ENCODE measurements at places on chromosomes 6 and 20.

DNA sequence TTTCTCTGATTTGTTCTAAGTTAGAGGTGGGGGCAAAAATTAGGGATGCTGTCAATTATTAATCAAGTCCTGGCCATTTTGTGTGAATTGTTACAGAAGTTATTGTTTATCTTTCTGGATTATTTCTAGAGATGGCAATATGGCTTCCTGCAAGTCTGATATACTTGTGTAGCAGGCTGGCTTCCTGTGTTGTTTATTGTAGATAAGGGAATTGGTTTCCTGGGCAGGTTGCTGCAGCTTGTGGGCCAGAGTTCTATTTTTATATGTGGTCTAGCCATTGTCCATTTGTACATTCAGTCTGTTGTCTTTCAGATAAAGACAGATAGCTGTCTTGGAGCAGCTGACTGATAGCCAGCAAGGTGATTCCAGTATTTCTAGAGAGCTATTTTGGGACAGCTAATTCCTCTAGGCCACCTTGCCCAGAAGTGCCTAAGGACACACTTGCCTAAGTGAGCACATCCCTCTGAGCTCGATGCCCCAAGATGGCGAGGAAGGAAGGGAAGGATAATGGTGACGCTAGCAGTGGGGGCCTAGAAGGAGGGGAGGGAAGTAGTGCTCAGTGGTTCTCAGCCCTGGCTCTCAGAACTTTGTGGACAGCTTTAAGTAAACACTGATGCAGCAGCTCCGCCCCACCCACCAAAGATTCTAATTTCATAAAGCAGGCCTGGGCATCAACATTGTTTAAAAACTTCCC lies 25.5 kb downstream of the DDO start:
- DNase-seq, result no peak

GRCh38 chr20:11218173-11218680 lies 544.4 kb upstream of the JAG1 start:
- DNase-seq, result no peak

GRCh38 chr6:51704932-51705540 lies 382.4 kb downstream of the PKHD1 start:
- no peak for DNase-seq

DNA sequence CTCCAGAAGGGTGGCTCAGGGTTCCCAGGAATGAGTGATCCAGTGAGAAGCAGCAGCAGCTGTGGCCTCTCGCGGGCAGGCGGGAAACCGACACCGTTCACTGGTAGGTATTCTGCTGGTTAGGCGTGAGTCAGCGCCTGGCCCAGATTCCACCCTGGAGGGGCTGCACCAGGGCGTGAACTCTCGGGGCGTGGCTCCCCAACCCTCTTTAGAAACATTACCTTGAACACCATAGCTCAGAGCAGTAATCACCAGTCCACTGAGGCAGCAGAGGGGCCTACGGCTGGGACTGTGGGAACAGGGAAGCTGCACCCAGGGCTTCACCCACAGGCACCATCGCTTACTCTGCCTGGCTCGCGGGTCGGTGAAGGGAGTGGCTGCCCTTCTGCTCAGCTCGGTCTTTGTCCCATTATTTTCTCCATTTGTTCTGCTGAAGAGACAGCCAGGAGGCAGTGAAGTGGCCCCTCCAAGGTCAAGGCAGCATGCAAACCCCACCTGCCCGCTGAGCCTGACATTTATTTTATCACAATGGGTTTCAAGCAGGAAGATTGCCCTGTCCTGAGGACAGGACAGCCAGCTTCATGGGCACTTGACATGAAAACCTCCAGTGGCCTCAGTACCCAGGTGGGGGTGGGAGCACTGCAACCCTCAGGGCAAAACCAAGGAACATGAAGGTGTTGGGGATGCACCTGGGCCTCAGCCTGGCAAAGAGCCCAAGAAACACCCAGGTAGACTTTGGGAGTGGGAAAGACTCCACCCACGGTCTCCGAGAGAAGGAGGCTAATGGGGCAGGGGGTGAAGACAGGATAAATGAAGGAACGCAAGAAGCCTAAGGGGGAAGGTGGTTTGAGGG lies 51.0 kb upstream of the CD93 start:
- DNase-seq, result peak; percentile 67

- no peak for DNase-seq
Measured at GRCh38 chr20:48159145-48160008, 374.1 kb upstream of the SULF2 start.

- DNase-seq, result no peak
Measured at GRCh38 chr6:21341910-21342309, 251.6 kb upstream of the SOX4 start.

GRCh38 chr6:31179042-31179386 lies 8.5 kb upstream of the POU5F1 start:
- no peak for DNase-seq

DNA sequence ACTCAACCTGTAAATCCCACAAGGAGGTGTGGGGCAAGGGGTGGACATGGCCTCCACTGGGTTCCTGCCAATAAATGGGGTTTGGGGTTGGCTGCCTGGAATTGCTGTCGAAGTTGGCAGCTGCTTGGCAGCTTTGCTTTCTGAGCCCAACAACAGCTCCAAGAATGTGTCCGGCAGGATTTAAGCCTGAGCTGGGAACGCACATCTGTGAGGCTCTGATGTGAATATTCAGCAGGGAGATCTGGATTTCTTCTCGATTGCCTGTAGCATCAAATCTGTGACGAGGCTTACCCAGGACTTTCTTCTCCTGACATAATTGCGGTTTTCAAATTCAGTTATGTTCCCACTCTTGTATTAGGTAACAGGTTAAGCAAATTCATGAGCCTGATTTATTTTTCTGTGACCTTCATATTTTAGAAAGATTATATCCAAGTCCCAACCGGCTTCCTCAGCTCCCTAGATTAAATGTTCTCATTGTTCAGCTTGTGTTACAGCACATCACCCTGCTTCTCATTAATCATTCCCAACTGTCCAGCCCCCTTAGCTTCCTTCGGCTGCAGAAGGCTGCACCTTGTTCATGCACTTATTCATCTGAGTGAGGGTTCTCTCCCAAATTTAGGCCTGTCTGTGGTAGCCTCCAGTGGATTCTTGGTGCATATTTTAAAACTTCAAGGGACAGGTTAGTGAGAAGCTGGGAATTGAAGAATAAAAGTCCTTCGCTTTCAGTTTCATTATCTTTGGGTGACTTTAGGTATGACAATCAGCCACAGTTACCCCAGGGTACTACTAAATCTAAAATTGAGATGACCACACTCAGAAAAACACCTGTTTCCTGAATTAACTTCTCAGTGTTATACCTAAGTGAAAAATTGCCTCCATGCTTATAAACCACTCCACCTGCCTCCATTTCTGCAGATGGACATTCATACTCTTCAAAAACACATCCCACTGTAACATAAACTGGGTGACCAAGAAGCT lies 310.0 kb downstream of the ESR1 start:
- no peak for DNase-seq

GRCh38 chr6:39310542-39310941 lies 3.7 kb downstream of the KCNK17 start:
- no peak for DNase-seq

All from NCI-H460 (cell line).